ENCODE measurements at places on chromosomes 2 and 18.

- DNase-seq, result no peak
Observed at GRCh38 chr2:108455571-108455970, 6.6 kb downstream of the GCC2 start.

DNA sequence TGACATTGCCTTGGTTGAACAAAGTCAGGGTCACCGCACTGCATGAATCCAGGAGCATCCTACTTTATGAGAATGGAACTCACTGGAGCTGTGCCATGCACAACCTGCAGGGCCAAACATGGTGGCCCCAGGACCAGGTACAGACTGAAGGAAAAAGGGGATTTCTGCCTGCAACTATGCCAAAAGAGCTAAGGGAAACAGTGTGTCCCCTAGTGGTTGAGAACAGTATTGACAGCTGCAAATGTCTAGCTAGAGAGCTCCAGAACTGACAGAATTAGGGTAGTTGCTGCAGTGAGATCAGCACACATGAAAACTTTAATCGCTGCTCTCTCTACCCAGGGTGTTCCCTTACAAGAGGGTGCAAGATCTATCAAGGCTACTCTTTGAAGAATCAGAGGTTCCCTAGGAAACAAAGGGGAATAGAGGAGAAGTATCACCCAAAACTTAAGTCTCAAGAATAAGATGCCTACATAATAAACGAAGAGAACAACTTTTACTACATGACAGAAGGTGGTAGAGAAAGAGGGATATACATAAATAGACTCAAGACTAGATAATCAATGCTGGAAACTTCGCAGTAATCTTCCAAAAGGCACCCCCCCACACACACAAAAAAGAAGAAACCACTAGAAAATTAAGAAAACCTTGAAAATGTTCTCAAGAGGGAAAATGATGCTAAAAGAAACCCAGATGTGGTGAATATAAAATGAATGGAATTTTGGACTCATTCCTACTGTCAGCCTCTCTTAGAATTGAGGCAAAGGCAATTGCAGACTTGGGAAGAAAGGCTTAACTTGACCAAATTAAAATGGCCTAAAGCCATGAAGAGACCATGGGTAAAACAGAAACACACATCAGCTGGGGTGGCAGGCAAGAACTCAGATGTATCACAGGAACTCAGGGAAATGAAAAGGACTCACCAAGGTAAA lies 43.6 kb upstream of the IHH start:
- no peak for DNase-seq

DNA sequence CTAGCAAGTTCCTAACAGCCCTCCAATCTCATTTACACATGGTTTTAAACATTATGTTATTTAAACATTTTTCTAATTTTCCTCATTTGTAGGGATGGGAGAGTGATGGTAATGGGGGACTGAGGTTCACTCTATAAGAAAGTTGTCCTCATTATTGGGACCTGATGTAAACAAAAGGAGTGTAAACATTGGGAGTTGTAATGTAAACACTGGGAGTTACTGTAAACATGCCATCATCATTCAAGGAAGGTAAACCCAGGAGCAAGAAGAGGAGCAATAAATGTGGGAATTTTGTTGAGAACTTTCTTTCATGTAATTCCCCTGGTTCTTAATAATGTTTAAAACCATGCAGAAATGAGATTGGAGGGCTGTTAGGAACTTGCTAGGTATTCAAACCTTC lies 17.8 kb downstream of the RFTN2 start:
- no peak for DNase-seq

DNA sequence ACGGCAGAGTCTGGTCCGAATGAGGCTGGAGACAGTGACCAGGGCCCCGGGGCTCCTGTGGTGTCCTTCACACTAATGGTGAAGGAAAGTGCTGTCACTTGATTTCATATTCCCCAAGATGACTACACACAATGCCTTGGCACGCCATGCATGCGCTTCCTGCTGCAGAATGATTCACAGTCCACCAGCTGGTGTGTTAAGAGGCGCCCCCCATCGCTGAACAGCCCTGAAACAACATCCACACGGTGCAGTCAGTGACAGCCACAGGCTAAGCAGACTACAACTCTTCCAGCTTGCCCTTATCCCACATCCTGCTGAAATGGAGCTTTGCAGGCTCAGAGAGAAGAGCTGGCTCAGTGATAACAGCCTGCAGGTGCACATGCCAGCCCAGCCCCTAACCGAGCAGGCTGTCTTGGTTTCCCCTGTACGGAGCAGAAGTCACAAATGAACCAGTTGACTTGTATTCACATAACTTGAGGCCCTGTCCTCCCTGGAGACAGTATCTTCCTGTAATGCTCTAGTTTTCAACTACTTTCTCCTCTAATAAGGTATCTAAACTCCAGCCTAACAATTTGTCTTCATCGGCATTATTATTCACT lies 24.3 kb upstream of the CDH20 start:
- no peak for DNase-seq

- no peak for DNase-seq
Observed at GRCh38 chr18:4842287-4842686, 354.8 kb downstream of the AKAIN1 start.

- DNase-seq, result no peak
Observed at GRCh38 chr2:237060534-237061312, 25.0 kb upstream of the COPS8 start.

- DNase-seq, result no peak
Observed at GRCh38 chr2:62540408-62541168, 34.6 kb upstream of the TMEM17 start.

DNA sequence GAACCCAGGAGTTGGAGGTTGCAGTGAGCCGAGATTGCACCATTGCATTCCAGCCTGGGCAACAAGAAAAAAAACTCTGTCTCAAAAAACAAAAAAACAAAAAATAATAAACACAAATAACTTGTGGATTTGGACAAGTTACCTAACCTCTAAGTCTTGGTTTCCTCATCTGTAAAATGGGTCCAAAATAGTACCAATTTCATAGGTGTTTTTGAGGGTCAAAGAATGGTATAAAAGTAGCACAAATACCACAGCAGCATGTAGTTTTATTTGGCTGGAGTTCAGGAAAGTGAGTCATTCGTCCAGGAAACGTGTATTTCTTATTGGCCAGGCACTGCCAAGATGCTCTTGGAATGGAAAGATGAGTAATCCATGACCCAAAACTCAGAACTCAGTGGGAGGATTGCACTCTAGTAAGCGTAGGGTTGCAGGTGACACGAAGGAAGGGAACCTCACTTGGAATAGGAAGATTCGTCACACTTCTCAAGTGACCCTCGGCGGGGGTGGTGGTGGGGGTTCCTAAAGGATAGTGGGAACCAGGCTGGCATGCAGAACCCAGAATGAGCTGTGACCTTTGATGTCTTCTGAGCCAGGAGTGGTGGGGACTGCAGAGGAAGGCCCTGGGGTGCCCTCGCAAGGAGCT lies 24.4 kb downstream of the GRHL1 start:
- no peak for DNase-seq

DNA sequence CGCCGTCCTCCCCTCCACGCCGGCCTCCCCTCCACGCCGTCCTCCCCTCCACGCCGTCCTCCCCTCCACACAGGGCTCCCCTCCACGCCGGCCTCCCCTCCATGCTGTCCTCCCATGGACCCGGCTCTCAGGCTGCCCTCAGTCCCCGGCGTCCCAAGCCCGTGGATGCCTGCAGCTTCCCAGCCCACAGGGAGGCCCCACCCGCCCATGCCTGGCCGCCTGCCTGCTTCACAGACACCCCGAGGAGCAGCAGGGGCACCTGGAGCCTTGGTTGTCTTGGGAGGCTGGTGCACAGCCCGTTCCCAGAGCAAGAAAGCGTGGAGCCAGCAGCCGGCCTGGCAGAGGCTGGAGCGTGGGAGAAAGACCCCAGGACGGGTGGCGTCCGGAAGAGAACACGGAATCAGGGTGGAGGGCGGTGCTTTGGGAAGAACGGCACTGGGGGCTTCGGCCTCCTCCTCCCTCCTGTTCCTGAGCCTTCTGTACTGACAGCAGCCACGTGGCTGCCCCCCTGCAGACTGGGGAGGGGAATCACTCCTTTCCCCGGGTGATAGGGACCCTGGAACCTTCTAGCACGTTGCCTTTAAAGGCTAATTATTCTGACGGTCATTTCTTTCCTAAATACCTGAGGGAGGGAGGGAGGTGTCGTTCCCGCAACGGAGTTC lies 26.2 kb upstream of the KCNG2 start:
- DNase-seq, result no peak

DNA sequence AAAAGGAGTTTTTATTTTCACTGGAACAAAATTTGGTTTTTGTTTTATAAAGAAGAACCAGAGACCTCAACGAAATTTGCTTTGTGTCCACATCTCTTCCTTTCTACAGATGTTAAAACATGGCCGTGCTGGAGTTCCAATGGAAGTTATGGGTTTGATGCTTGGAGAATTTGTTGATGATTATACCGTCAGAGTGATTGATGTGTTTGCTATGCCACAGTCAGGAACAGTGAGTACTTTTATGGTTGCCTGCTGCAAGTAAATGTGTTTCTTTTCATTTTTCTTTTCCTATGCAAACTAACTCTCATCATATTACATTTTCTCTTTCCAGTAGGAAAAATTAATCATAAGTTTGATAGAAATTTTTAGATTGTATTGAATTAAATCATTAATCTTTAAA lies 48.4 kb upstream of the TBR1 start:
- no peak for DNase-seq

- no peak for DNase-seq
Observed at GRCh38 chr2:12797815-12798214, 81.1 kb downstream of the TRIB2 start.

DNA sequence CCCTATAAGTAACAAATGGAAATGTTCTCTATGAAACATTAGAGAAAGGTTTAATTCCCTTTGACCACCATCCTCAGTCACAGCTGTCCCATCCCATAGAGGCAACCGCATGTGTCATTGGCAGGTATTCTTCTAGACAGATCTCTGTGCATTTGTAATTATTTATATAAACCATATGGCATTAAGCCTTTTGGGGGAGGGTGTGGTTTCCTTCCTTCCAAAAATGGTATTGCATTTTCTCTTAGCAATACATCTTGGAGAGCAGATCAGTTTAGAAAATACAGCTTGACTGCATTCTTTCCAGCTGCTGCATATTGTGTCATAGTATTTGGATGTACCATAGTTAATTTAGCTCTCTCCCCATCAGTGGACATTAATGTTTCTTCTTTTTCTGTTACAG lies 57.7 kb downstream of the LCLAT1 start:
- DNase-seq, result no peak

DNA sequence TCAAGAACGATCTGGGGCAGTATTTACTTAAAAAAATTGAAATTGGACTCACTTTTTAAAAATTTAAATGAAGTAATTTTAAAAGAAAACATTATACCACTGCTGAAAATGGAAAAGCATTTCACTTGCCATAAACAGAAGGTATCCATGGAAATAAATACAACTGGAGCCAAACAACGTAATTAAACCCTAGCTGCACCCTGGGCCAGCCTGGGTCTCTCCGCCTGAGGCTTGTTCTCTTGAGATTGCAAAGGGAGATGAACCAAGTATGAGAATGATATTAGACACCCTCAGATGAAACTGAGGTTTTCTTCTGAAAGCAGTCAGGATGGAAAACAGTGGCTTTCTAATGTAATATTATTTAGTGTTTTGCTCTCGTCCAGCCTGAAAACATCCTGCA lies 264.4 kb downstream of the KCNE4 start:
- no peak for DNase-seq

DNA sequence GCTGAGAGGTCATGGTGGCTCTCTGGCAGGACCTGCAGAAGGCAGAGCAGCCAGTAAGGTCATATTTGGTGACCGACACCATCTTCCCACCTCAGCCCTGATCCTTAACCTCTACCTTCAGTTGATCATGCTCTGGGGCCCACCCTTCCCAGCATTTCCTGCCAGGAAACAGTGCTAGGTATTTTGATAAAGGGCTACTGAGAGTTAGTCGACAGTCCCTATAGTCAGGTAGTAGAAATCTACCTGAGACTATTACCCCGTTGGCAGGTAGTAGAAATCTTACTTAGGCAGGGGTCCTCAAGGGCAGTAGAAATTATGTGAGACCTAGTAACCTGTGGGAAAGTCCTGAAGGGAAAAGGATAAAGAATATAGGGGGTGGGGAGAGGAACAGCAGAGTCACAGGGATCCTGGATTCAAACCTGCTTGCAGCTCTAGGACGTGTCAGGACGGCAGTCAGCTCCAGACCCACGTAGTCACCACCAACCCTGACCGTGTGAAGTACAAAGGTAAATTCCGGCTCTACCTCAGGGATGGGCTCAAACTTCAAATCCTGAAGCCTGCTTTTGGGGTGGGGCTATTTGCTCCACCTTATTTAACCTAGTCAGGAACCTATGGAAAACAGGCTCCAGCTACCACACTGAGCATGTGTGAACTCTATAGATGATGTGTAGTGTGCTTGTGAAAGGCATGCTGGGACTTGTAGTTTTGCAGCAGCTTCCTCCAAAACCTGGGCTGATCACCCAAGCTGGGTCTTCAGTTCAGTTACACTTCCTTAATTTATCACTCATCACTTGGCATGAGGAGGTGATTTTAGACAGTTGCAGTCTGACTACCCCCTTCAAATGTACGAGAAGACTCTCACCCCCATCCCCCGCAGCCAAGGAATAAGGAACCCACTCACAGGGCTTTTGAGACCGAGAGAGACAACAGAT lies at the start of gene DQX1:
Gene DQX1 (minus strand): TSS at position 515 of the 932 bp plus-strand sequence. CDS start 502 bp downstream, at position 13.
- peak; percentile 68 for DNase-seq

DNA sequence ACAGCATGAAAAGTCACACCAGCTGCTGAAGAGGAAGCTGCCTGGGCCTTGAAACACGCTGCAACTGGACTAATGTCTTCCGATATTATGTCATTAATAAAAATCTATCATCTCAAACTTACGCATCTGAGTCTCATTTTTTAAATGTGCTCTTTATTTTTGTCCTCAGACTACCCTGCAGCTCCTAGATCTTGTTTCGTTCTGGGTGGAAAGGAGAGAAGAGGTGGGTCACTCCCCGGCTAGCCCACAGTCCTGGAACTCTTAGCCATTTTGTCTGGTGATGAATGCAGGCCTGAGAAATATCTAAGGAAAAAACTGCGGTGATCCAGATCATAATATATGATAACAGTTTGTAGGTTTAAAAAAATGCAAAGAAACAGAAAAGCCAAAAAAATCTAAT lies 73.3 kb downstream of the TXNL1 start:
- no peak for DNase-seq

- no peak for DNase-seq
Observed at GRCh38 chr2:102832789-102833188, 71.0 kb downstream of the TMEM182 start.

- no peak for DNase-seq
Observed at GRCh38 chr2:14501061-14501460, 131.5 kb upstream of the LRATD1 start.

- no peak for DNase-seq
Observed at GRCh38 chr2:160279813-160280465, 79.9 kb upstream of the ITGB6 start.

DNA sequence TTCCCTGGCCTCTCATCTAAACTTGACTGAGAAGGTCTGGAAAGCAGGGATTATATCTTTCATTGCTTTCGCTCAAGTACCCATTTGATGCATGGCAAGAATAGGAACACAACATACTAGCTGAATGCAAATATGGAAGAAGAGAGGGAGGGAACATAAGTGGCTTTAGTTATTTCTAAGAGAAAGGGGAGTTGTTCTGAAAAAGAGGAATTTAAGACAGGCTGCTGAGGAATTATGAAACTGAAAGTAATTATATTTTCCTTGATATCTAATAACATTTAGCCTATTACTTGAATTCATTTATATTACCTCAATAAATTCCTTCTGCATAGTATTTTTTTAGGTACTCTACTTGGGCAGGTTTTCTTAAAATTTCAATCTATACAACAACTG lies 105.8 kb upstream of the TTN start:
- no peak for DNase-seq
